ENCODE measurements at places on chromosomes 1 and 21.
A peak's percentile ranks its signal among the peaks of the same experiment; 100 is the strongest.

- no peak for DNase-seq
Measured at GRCh38 chr1:33460144-33460543, 12.3 kb upstream of the ZSCAN20 start.

GRCh38 chr1:101240041-101240430, 3.2 kb downstream of the S1PR1 start:
- no peak for DNase-seq

DNA sequence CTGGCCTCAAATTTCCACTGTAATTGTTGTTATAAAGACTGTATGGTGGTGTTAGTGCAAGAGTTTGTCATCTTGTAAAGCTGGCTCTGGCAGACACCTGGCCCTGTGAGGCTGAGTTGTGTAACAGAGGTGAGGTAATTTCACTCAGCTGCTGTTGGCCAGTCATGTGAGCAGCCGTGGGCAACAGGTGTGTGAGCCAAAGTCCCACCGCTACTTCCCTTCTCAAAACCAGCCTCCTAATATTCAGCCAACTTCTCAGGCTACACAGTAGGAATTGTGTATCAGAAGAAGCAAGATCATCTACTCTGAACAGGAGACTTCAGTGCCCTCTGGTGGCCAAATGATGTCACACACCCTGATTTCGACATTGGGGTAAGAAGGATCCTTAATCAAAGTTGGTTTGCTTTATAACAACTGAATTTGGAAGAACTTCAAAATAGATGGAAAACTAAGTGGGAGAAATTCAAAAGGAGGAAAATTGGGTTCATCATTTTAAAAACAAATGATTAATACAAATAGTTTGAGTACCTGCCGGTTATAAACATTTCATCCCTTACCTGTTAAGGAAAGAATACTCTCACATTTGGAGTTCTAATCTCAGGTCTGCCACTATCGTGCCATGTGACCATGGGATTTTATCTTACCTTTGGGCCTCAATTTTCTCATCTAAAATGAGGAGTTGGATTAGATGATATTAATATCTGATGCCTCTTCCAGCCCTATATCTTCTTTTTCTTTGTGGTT, 2.6 kb upstream of the CREG1 start:
- peak; percentile 85 for DNase-seq

DNA sequence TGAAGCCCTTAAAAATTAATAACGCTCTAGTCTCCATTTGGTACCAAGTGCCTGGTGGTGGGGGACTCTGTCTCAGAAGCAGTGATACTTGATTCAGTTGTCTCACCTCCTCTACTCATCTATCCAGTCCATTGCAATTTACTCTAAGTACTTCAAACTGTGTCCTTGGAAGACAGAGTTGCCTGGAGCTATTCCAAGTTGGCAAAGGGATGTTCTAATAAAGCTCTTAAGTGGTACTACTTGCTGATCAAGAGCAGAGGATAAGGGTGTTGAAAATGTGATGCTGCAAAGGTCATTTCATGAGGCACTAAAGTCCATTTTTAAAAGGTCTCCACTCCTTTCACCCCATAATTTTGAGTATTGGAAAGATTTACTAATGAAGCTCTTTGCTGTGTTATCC, 142.2 kb downstream of the NFIA start:
- DNase-seq: no peak

DNA sequence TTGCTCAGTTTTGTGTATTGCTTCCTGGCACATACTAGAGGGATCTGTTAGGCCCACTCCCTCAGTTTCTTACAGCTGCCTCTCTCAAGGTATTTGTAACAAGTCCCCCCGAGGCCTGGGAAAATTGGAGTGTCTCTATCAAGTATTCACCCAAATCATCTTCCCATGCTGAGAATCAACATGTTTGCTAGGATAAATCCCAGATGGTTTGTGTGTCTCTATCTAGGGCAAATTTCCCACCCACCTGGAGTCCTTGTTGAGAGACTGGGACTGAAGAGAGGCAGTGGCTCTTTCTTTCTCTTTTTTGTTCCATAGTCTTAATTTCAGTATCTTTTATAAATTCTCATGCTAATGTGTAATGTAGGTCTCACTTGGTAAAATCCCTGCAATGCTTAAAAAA, 58.0 kb downstream of the OLFM3 start:
- no peak for DNase-seq

DNA sequence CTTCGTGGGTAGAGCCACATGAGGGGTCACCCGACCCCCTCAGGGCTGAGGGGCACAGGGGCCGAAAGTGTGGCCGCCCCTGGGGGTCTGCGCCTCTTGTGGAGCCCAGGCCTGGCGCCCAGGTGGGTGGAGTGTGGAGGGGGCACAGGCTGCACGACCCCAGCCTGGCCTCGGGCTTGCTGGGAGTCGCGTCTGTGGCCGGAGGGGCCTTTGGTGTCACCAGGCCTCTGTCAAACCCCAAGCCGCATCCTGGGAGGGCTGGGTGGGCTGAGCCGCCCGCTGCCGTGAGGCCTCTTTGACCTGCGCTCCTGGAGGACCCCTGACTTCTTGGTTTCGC, 60.7 kb downstream of the FAAP20 start:
- no peak for DNase-seq

DNA sequence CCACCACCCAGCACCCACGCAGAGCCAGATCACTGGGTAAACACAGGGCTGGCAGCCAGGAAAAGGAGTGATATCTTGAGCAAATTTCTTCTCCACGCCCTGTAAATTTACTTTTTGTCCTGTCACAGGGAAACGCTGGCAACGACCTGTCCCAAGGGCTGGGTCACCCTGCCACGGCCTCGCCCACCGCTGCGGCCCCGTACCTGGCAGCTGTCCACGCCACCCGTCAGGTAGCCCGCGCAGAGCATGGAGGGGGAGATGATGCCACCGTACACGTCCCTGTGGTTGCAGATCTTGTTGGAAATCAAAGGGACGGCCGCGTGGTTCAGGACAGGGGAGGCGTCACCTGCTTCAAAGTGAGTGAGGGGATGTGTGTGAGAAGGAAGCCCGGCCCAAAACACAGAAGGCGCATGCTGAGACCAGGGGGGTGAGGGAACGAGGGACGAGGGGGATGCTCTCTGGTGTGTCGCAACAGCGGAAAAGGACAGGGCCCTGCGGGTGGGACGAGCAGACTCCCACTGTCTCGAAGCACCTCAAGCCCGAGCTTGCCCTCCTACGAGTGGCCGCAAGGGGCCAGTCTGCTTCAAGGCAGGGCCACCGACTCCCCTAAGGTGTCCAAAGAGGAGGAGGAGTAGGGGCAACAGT, 10.1 kb upstream of the TFF1 start:
- DNase-seq: no peak

DNA sequence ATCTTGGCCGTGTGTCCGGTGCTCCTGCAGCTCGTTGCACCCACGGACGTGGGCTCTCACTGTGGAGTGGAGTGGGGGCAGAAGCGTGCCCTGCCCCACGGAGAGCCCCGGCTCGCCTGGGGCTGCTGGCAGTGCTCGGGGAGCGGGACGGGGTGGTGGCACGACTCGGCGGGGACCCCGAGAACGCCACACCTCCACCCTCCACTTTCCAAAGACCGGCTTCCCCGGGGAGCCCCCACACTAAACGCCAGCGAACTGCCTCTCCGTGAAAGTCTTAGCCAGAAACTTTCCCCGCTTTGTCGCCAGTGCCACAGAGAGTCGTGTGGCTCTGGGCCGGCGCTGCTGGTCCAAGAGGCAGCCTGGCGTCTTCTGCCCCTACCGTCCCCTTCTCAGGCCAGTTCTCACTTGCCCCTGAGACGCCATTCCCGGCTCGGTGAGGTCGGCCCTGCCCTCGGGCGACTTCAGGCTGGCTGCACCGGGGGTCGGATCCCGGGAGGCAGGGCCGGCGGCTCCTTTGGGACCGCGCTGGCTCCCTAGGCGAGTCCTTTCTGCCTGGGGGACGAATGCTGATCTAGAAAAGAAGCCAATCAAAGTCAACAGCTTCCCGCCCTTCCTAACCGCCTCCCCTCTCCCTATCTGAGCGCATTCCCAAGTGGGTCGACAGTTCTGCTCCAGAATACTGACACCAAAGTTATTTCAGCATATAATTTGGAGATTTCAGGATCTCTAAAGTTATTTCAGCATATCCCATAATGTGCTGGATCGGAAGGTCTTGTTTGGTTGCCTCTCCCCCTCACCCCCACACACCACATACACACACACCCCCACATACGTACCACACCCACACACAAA, 2.6 kb upstream of the SAMD13 start:
- DNase-seq: peak; percentile 29

DNA sequence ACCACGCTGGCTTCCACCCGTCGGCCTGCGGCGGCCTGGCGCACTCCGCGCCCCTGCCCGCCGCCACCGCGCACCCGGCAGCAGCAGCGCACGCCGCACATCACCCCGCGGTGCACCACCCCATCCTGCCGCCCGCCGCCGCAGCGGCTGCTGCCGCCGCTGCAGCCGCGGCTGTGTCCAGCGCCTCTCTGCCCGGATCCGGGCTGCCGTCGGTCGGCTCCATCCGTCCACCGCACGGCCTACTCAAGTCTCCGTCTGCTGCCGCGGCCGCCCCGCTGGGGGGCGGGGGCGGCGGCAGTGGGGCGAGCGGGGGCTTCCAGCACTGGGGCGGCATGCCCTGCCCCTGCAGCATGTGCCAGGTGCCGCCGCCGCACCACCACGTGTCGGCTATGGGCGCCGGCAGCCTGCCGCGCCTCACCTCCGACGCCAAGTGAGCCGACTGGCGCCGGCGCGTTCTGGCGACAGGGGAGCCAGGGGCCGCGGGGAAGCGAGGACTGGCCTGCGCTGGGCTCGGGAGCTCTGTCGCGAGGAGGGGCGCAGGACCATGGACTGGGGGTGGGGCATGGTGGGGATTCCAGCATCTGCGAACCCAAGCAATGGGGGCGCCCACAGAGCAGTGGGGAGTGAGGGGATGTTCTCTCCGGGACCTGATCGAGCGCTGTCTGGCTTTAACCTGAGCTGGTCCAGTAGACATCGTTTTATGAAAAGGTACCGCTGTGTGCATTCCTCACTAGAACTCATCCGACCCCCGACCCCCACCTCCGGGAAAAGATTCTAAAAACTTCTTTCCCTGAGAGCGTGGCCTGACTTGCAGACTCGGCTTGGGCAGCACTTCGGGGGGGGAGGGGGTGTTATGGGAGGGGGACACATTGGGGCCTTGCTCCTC, 1.9 kb downstream of the OLIG2 start:
- DNase-seq: no peak

- DNase-seq: peak; percentile 35
Measured at GRCh38 chr1:67479146-67479891, 49.1 kb upstream of the SERBP1 start.

GRCh38 chr1:156012051-156012817, 8.5 kb downstream of the SSR2 start:
- DNase-seq: no peak

- DNase-seq: no peak
Measured at GRCh38 chr21:39388811-39389155, 39.9 kb upstream of the HMGN1 start.

DNA sequence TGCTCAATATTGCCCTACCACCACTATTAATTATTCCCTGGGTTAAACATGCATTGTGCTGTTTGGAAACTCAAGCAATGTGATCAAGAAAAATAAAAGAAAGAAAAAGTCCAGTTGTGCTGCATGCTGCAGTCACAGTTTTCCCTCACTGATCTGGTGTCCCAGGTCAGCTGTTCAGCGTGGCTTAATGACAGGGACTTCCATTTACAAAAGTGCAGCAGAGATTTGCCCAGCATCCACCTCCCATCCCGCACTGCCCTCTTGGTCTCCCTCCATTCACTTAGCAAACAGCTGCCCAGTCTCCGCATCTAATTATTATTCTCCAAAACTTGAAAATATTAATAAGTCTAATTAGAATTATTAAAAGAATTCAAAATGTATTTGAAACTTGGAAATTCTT, 2.0 kb upstream of the OR2T4 start:
- DNase-seq: no peak

GRCh38 chr1:65368403-65368802, 52.1 kb upstream of the LEPR start:
- no peak for DNase-seq

GRCh38 chr1:50275566-50275965, 147.7 kb downstream of the DMRTA2 start:
- no peak for DNase-seq

- no peak for DNase-seq
Measured at GRCh38 chr21:40227096-40227495, 359.9 kb downstream of the PCP4 start.

DNA sequence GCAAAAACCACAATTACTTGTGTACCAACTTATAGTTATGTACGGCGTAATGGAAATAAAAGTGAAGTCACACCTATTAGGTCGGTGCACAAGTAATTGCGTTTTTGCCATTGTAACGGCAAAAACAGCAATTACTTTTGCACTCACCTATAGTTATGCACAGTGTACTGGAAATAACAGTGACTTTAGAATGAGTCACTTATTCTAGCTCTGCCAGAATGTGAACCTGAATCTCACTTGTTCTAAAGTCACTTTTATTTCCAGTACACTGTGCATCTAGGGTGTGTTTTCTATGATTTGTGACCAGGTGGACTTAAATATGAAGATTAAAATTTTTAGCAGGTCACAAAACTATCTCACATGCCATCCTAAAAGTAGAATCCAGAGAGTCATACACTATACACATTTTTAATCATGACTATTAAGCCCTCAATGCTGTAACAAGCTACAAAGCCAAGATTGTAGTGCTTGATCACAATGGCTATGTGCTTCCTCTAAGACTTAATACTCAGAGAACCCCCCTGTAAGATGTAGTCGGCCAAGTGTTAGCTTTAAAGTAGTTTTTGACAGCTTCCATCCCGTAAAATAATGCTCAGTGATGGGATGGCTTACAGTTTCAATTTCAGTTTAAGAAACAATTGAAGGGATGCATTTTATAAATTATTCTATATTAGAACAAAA, 218.8 kb downstream of the NEGR1 start:
- DNase-seq: no peak

DNA sequence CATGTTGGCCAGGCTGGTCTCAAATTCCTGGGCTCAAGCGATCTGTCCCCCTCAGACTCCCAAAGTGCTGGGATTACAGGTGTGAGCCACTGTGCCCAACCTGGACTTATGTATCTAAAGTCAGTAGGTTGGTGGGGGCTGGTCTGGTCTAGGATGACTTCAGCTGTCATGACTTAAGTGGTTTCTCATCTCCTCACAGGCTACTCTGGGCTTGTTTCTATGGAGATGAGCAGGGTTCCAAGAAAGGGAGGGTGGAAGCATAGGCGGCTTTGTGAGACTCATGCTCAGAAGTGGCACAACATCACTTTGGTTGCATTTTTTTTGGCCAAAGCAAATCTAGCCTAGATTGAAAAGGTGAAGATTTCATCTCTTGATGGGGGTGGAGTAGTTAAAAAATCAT, 115.9 kb upstream of the IVNS1ABP start:
- no peak for DNase-seq

GRCh38 chr1:153345187-153346076, 3.2 kb downstream of the PGLYRP4 start:
- no peak for DNase-seq

- DNase-seq: no peak
Measured at GRCh38 chr1:64839261-64839660, 94.4 kb downstream of the RAVER2 start.

GRCh38 chr1:222634180-222635013, 16.5 kb downstream of the MIA3 start:
- DNase-seq: peak; percentile 68

DNA sequence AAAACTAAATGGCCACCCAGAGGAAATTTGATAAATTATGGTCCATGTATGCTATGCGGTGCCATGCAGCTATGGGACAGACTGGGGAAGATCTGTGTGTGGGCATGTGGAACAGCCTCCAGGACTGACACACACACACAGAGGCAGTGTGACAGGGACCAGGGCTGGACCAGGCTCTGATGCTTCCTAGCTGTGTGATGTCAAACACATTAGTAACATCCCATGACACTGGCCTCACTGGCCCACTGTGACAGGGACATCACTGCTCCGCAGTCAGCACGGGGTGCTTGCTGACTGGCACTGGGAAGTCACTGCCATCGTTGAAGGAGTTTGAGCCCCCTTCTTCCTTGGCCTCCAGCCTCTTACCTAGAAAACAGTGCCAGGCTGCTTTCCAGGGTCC, 13.9 kb downstream of the RAP1GAP start:
- DNase-seq: no peak

Data from activated CD4-positive, alpha-beta T cell treated with anti-CD3 and anti-CD28 coated beads, Interleukin-2, amount 50 U/mL, for 48 hours (primary cell).